Dermis microvascular lymphatic vessel endothelial cell (primary cell): ENCODE measurements at places on chromosomes 5 and 9. TPM values are rescaled to one million over a fixed set of nuclear protein-coding genes. Genes with fewer than 3 reads are reported as not detected.

- no peak for DNase-seq
These were observed 166.1 kb downstream of the EDIL3 start for GRCh38 chr5:84218546-84218945.

DNA sequence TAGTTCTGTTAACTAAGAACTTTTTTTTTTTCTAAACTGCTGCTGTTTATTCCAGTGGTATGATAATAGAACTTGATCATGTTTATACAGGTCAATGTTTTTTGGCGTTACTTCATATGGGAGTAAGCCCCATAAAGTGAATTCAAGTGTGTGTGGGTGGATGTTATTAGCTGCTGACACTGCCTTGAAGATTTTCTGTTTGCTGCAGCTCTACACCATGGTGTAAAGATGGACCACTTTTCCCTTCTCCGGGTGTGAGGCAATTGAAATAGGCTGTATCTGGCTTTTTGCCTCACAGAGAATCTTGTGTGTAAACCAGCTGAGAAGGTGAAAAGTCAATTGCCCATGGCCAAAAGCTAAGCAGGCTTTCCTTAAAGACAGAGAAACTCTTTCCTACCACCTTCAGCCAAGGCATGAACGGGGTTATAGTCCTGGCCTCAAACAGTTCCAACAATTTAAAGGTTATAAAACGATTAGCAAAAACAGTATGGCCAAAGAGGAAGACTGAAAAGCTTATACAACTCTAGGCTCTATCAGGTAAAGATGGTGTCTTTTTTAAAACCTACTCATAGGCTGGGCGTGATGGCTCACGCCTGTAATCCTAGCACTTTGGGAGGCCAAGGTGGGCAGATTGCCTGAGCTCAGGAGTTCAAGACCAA is 33.9 kb upstream of the ABCA1 start:
- no peak for DNase-seq

Gene FOXD4
- total RNA-seq, result 0.13 TPM in 2 replicates

- DNase-seq, result no peak
These were observed 379.0 kb upstream of the GRAMD2B start for GRCh38 chr5:126044111-126044668.

- no peak for DNase-seq
These were observed 1342.8 kb upstream of the WWC1 start for GRCh38 chr5:166948679-166949078.

DNA sequence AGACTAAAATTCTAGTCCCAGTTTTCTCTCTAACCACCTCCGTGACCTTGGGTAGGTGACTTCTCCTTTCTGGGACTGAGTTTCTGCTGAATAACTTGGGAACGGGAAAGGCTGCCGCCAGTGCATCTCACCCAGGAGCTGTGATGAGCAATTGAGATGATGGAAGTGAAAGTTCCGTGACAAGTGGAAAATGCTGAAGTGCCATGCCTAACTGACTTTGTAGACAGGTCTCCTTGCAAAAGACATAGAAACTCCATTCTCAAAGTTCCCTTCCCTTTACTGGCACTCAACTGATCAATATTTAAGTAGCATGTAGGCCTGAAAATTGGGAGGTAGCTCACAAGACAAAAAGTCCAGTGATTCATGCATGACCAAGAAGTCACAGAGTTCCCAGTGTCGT is 6.3 kb upstream of the ADAM19 start:
- no peak for DNase-seq

Gene C8G
- total RNA-seq, result 0.51 and 0.77 TPM in 2 replicates

DNA sequence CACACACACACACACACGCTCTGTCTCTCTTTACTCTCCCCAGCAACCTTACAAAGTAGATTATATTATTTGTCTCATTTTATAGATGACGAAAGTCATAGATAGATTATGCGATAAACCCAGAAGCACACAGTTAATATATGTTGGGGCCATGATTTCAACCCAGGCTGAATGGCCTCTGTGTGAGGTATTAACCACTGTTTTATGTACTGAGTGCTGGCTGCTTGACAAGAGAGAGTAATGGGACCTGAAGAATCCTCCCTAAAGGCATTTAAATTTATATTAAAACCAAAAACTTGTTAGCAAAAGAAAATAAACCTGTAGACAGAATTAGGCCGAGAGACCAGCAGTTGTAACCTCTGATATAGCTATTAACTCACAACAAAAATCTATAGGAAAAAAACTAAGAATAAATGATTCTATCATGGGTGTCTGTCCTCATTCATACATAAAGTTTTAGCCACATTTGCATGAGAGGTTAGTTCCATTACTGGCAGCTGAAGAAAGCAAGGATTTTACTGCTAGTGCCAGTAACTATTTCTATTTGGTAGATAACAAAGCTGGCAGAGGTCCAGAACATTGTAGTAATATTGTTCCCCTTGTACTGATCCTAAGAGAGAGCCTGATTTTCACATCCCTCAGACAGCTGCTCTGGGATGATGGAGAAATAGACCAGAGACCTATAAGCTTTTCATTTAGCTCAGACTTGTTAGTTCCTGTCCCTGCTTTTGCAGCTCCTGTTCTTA is 250.9 kb downstream of the ADGRV1 start:
- DNase-seq, result no peak

DNA sequence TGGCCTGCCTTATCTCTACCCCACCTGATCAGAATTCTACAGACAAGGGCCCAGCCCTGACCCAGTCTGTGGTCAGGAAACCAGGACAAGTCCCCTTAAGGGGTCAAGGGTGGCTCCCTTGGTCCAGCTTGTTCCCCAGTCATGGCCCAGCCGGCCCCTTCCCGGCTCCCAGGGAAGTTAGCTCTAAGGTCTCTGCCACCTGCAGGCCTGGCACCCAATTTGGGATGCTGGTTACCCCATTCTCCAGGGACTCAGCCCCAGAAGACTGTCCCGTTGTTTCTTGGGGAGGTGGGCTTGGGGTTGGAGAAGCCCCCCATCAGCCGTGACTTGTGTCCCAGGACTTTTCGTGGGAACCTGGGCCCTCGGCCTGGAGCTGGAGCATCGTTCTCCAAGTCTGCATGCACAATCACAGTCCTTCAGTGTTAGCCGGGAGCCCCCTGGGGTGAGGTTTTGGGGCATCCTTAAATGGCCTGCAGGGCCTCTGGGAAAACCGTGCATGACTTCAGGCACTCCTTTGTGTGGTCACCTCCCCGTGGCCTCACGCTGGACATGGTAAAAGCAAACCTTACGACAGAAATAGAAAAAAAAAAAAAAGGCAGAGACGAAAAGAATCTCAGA is 150.8 kb upstream of the PHYKPL start:
- DNase-seq, result no peak

GRCh38 chr5:120160124-120160895 is 303.8 kb upstream of the PRR16 start:
- no peak for DNase-seq

DNA sequence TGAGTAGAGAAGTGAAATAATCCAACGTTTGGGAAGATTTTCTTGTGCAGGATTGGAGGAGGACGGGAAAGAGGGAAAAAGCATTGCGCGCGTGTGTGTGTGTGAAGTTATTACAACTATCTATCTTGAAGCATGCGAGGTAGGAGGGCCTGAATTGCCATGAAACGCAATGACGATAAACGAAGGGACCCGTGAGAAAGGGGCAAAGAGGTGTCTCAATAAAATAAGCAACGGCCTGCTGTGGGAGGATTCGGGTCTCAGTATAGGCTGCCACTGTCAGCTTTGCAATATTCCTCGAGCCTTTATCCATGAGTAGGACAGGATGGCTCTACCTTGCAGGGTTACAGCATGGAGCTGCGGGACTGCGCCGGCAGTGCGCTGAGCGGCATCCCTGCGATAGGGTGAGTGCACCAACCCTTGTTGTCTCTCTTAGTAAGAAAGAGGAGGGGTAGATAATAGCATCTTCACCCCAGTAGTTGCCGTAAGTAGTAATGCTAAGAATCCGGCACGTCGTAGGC is 631 bp upstream of the RCL1 start:
- no peak for DNase-seq

Gene PCDHB4
- total RNA-seq, result under 0.01 and 0.13 TPM in 2 replicates

Gene CDH6
- total RNA-seq, result not detected in 2 replicates

- DNase-seq, result no peak
These were observed 473 bp downstream of the ZBTB34 start for GRCh38 chr9:126860757-126861466.

DNA sequence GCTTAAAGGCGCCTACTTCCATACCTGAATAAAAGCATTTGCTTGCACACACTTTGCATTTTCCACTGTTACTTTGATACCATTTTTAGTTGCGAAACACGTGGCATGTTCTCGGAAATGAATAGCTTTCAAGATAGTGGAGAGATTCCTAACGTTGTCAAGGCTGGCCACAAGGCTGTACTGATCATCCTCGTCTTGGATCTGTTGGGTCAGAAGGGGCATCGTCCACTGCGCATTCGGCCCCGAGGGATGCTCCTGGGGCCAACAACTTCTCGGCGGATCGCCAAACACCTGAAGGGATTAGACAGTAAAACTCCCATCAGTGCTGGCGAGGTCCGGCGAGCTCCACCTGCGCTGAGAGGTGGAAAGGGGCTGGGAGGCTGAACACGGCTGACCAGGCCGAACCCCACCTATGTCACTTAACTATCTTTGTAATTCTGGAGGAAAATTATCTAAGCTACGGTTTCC is 599 bp downstream of the RAD1 start:
- DNase-seq, result no peak

DNA sequence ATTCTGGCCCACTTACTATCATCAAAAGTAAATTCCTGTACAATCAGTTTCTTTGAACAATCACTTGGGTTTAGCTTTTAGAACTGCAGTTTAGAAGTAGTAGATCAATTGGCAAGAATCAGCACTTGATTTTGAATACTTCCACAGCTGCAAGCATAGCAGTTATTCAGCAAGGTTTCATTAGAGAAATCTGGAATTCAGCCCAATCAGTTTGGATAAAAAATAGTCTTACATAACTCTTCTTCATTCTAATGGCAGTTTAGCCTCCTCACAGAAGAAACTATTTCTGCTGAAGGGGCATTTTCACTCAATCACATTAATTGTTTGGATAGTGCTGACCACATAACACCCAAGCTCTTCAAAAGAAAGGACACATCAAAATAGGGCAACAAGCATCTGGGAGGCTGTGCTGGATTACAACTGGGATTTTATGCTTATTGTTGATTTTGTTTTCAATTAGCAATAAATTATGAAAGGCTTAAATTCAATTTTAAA is 336.2 kb upstream of the PDE4D start:
- no peak for DNase-seq

- no peak for DNase-seq
These were observed 71.4 kb downstream of the SERINC5 start for GRCh38 chr5:80184235-80185023.

- DNase-seq, result no peak
These were observed 701.3 kb upstream of the ACO1 start for GRCh38 chr9:31683116-31683515.

Gene FOXD4L5
- total RNA-seq, result under 0.01 TPM in 1 of 2 replicates, not detected in the other

DNA sequence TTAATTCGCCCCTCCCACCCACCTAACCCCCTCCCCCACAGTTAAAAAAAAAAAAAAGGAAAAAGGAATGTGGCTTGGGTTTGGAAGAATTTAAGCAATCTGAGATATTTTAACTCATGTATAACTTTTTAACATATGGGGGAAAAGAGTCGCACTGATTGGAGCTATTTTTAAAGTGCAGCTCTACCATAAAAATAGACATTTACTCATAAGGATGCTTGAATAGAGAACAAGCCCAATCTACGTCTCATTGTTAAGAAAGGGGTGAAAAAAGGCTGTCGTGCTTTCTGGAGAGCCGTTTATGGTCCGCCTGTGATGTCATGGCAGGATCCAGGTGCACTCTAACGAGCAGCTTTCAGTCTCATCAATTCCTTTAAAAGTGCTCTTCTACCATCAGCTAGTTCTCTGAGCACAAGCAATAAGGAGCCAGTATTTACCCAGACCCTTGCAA is 142.4 kb downstream of the ELAVL2 start:
- no peak for DNase-seq

Gene SVEP1
- total RNA-seq, result under 0.01 and 0.13 TPM in 2 replicates

DNA sequence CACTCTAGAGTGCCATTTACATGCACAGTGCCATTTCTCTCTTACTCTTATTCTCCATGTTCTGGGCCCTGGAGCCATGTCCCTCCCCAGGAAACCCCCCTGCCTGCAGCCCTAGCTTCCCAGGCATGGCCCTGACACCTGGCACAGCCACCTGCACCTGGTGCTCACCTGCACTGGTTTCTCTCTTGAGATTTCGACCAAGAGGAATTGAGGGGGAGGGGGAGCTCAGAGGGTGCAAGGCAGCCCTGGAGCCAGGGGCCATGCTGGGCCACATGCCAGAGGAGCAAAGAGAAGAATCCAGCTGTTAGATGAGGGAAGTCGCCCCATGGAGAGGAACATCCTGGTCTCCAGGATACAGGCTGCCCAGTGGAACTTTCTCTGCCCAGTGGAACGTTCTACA is 65.0 kb upstream of the RAPGEF1 start:
- DNase-seq, result no peak

DNA sequence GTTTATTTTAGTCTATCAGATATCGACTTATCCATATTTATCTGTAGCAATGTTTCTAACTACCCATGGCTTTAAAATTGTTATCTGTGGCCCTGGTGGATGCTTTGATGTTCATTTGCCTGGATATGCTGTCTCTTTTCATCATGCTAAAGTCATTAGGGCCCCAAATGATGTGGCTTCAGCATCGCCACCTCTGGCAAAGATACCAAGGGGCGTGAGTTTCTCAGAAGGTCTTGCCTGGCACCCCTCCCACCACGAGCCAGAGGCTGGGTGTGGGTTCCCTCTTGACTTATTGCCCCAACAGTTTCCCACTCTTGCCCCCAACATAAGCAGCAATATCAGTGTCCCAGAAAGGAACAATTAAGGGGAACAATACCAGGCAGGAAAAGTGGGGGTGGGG is 5.4 kb downstream of the ROPN1L start:
- DNase-seq, result no peak

GRCh38 chr9:10785255-10785654 is 172.5 kb upstream of the PTPRD start:
- no peak for DNase-seq

Gene SMIM32
- total RNA-seq, result not detected in 2 replicates

- no peak for DNase-seq
These were observed 64.2 kb downstream of the ZNF354C start for GRCh38 chr5:179124273-179124852.

- DNase-seq, result no peak
These were observed 27.0 kb downstream of the GTF3C4 start for GRCh38 chr9:132697230-132697629.

- no peak for DNase-seq
These were observed 1083.0 kb downstream of the CDH9 start for GRCh38 chr5:25955337-25955736.

DNA sequence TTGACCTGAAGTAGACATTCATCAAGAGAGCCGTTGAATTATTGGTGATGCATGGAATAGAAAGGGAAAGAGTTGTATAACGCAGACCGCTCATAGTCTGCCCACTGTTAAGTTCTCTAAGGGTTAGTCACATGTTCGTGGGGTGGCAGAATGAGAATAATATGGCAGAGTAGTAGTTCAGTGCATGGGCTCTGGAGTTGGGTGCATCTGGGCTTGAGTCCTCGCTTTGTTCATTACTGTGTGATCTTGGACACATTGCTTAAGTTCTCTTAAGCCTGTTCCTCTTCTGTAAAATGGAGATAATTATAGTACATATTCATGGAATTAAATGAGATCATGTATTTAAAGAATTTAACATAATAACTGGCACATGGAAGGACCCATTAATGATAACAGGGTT is 23.6 kb downstream of the TNPO1 start:
- DNase-seq, result no peak

GRCh38 chr9:131980267-131981016 is 99.2 kb downstream of the MED27 start:
- no peak for DNase-seq
